ENCODE measurements at places on chromosomes 3 and 15.

DNA sequence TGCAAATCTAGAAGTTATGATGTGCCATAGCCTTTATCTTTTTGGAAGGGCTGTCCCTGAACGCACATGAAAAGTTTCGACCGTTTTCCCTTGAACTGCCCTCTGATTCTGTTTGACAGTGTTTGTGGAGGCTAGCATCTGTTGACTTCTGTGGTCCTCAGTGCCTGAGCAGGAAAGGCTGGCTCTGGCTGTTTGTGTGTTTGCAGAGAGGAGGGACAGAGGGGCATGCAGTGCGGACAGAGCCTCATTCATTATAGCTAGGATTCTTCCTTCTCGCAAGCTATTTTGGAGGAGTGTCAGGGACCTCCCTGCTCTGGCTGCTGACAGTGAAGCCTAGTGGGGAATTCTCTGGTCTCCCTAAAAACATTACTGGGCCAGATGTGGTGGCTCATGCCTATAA is 64.5 kb downstream of the CDAN1 start:
- DNase-seq, result no peak

DNA sequence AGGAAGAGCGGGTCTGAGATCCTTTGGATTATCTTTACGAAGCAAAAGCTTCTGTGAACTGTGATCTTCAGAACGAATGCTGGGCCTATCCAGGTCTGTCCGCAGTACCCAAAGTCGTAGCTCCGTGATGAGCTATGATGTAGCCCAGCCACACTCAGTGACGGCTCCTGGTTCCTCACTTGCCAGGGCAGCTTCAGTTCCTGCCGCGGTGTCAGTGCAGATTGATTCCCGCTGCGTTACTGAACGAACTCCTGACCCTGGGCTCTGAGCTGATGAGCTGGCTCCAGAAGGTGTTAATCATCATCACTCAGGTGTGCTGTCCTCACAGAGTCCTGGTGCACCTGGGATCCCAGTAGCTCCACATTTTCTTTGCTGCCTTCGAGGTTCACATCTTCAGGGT is 45.0 kb downstream of the TMEM44 start:
- DNase-seq, result no peak

GRCh38 chr3:94065819-94066480 is 3.1 kb downstream of the NSUN3 start:
- DNase-seq, result no peak

GRCh38 chr15:31455499-31455898 is 128.9 kb downstream of the KLF13 start:
- no peak for DNase-seq

DNA sequence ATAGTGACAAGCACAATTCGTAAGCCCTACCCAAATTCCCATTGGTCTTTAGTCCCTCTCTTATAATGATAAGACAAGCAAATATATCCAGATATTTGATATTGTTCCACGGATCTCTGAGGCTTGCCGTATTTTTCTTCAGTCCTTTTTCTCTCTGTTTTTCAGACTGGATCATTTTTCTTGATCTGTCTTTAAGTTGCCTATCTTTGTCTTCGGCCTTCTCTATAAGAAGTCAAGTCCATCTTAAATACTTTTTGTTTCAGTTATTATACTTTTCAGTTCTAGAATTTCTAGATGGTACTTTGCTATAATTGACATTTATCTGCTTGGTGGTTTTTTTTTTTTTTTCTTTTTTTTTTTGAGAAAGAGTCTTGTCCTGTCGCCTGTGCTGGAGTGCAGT is 13.7 kb upstream of the BLM start:
- no peak for DNase-seq

DNA sequence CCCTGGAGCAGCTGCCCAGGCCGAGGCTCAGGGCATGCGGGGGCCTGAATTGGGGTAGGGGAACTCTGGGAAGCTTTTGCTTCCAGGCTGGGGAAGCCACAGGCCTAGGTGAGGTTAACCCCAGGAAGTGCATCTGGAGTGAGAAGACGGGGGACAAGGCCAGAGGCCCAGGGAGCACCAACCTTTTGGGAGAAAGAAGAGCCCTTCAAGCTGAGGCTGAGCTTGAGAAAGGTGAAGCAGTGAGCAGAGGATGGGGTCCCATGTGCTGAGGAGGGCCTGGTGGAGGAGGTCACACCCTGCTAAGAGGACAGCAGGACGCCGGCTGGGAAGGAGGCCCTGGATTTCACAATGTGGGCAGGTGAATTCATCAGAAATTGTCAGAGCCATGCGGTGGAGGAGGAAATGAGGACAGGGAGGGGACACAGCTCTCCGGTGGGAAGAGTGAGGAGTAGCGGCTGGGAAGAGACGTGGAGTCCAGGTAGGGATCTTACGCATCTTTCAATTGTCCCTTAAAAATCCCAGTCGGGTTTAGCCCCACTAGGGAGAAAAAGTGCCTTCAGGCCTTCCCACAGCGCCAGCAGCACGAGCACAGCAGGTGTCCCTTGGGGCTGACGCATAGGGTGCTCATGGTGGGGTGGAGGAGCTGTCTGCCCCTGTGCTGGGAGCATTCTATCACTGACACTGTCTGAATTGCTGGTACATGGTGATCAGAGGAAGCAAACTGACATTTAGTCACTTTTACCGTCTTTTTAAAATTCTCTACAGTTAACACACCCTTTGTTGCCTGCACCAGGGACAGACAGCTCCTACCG is 50.9 kb downstream of the HCN4 start:
- DNase-seq, result no peak

DNA sequence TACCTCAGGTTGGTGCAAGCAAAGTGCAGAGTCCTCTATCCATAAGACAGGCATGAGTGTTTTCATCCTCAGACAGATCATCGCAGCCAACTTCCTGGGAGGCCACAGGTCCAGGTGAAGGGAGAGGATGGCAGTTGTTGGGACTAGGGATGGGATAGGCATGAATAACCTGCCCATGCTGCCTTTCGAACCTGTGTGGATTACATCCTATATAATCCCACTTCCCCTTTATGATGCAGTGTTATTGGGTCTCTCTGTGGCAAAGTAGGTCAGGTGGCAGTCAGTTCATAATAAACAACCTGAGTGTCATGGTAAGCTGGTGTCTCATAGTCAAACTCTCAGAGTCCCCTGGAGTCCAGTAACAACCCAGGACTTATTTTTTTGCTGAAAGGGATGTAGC is 40.4 kb downstream of the CCR3 start:
- DNase-seq, result no peak

DNA sequence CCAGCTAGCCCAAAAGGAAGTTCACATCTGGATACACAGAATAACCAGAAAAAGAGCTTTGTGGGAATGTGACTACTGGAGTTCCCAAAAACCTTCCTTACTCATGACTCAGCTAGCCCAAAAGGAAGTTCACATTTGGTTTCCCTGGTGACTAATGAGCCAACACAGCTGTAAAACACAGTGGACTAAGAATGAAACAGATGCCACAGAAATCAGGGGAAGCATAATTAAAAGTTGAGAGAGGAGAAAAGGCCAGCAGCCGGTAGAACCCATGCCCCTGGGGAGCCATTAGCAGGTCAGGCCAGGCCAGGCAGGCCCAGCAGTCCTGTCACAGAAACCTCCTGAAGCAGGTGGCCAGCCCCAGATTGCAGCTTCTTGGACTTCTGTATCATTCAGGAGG is 130.3 kb downstream of the GHSR start:
- DNase-seq, result no peak

DNA sequence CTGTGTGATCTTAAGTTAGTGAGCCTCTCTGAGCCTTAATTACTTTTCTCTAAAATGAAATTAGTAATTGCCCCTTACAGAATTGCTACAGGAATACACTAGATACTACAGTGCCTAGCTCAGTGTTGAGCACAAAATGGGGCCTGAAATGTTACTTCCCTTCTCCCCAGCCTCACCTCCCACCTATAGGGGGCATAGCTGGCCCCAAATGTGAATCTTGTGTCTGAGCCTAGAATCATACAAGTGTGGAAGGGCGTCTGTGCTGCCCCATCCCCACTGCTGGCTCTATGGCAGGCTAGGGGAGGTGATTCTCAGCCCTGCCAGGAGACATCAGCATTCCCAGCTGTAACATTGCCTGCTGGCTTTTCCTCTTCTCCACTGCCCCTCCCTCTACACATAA is 42.7 kb downstream of the IFT122 start:
- DNase-seq, result no peak

GRCh38 chr3:1616744-1617143 is 481.9 kb upstream of the CNTN4 start:
- no peak for DNase-seq

DNA sequence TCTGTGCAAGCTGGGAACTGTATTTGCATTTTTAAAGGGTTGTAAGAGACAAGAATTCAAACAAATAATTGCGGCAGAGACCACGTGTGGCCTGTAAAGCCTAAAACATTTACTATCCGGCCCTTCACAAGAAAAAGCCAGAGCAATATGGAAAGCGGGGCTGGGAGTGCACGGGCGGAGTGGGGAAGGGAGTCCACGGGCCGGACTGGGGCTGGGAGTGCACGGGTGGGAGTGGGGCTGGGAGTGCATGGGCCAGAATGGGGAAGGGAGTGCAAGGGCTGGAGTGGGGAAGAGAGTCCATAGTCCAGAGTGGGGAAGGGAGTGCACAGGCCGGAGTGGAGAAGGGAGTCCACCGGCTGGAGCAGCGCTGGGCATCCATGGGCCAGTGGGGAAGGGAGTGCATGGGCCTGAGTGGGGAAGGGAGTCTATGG is 41.2 kb downstream of the KLF15 start:
- DNase-seq, result no peak

DNA sequence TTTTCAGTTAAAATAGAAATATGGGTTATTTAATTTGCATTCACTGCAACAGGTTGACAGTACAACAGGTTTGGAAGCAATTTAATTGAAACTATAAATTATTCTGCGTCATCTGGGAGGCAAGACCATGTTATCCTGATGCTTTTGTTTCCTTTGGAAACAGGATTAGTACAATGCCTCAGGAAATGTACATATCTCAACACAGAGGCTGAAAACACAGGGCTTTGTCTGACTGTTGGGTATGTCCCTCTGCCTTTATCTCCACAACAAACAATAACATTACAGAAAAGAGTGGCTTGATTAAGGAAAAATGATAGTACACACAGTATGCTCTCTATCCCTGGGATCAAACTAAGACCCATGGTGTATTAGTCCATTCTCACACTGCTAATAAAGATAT is 95.7 kb downstream of the KCNMB2 start:
- no peak for DNase-seq

- DNase-seq, result no peak
Observed at GRCh38 chr3:12454076-12454815, 30.0 kb upstream of the TSEN2 start.

DNA sequence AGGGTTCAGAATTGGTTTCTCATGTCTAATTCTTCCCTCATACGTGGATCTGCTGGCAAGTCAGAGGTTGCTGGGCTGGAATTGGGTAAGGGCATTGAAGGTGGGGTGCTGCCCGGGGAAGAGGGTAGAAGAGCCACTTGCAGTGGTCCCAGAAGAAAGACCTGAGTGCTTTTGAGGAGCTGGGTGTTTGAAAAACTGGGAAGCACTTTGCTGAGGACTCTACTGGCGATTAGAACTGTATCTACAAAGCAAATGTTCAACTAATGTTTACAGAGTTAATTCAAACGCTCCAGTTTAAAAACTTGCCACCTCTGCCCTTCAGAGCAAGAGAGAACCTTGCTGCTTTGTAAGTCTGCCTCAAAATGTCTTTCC is 21.9 kb downstream of the TRIM71 start:
- DNase-seq, result no peak

GRCh38 chr15:96336108-96336595 is 5.7 kb downstream of the NR2F2 start:
- DNase-seq, result no peak

DNA sequence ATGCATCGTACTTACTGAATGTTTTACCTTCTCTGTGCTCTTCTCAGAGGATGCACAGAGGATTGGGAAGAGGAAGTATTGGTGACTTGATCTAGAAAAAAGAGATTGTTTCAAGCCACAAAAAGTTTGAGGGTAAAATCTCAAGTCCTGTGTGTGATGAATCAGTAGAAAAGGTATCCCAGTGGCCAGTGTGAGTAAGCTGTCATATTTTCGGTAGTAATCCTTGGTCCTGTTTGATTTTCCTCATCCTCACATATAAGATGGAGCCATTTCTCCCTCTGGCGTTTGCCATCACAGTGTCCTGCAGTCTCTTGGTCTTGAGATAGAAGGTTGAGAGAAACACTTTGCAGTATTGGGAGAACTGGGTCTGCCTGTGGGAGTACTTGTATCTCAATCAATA is 166.8 kb downstream of the LPP start:
- DNase-seq, result no peak

GRCh38 chr15:85980946-85981345 is 98.7 kb upstream of the AGBL1 start:
- DNase-seq, result no peak

DNA sequence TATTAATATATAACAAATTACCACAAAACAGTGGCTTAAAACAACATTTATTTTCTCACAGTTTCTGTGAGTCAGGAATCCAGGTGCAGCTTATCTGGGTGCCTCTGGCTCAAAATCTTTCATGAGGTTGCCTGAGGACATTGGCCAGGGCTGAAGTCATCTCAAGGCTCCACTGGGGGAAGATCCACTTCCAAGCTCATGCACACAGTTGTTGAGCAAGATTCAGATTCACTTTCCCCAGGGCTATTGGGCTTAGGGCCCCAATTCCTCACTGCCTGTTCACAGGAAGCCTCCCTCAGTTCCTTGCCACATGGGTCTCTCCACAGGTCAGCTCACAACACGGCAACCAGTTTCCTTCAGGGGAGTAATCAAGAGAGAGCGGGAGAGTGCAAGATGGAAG is 35.0 kb downstream of the RFTN1 start:
- DNase-seq, result no peak

- no peak for DNase-seq
Observed at GRCh38 chr15:83474578-83474977, 27.4 kb downstream of the SH3GL3 start.

- no peak for DNase-seq
Observed at GRCh38 chr15:101242160-101242998, 9.5 kb downstream of the CHSY1 start.

GRCh38 chr15:48149858-48150257 is 28.2 kb downstream of the MYEF2 start:
- DNase-seq, result no peak

DNA sequence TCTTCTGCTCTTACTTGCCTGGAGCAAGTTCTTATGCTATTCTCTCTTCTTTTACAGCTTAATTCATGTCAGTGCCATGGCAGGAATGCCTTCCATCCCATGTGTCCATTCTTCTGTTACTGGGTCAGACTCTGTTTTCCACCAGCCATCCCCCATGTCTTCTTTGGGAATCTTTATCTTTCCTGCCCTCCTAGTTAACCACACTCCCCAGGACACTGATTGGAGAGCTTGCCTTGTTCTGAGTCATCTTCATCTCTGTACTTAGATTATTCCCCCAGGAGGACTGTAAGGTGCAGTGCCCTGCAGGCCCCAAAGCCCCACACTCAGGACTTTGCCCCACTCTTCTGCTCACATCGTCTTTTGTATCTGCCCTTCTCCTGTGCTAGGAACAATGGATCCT is 3.6 kb downstream of the ABHD17C start:
- DNase-seq, result no peak

DNA sequence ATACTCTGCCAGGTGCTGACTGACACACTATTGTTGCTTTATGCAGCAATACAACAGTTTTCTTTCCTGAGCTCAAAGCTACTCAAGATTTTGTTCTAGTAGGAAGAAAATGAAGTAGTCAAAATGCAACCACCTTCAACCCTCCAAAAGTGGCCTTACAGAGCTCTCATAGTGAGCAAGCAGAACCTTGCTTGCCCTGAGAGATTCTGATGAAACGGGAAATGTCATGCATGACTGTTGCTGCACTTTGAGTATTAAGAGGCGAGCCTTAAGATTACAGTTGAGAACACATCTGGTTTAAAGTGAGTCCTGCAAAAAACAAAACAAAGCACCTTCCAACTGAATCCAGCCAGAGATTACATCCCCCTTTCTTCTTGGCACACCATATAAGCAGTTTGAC is 29.7 kb downstream of the MINDY4B start:
- DNase-seq, result no peak
